ENCODE measurements at places on chromosomes 1 and 21. TPM values are rescaled to one million over a fixed set of nuclear protein-coding genes. Genes with fewer than 3 reads are reported as not detected.
A peak's percentile ranks its signal among the peaks of the same experiment; 100 is the strongest.

- H3K36me3 ChIP-seq, result no peaks in the 10 kb centered on the region
- no peak for DNase-seq
- no peaks in the 10 kb centered on the region for H3K27me3 ChIP-seq
- no peak overlapping the region for H3K4me3 ChIP-seq
- H3K4me1 ChIP-seq, result no peaks in the 10 kb centered on the region
Observed at GRCh38 chr21:37032293-37032692, 25.8 kb downstream of the RIPPLY3 start.

- peaks cover 15% of the 10 kb centered on the region for H3K36me3 ChIP-seq
- no peaks in the 10 kb centered on the region for H3K4me1 ChIP-seq
- no peak for DNase-seq
- H3K27ac ChIP-seq, result no peak overlapping the region
Observed at GRCh38 chr1:21234779-21235178, 55.5 kb downstream of the ECE1 start.

DNA sequence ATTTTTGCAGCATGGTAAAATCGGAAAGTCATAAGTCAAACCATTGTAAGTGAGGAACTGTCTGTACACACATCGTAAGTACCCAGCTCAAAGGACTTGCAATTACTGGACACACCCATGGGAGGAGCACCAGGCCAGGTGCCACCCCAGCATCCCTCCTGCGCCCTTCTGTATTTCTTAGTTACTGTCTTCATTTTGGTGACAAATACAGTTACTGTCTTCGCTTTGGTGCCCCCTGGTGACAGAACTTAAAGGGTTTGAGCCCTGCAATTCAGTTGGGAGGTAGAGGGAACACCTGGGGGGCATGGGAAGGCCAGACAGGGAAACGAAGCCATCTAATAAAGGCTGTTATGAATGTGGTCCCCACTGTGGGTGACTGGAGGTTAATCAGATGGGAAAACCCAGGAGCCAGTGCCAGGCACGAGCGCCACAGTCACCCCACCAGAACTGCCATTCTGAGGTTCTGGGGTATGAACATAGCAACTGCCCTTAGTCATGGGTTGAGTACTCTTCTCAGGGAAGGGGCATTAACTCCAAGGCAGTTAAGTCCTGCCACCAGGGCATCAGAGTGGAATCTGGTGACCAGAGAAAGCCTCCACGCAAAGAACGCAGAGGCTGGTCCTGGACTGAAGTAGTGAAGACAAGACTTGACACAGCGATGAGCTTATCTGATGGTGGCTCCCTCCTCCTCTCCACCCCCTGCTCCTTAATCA is 612.9 kb downstream of the PTPRU start:
- H3K4me1 ChIP-seq, result no peaks in the 10 kb centered on the region
- no peaks in the 10 kb centered on the region for H3K36me3 ChIP-seq
- no peak overlapping the region for H3K27ac ChIP-seq
- no peaks in the 10 kb centered on the region for H3K27me3 ChIP-seq

DNA sequence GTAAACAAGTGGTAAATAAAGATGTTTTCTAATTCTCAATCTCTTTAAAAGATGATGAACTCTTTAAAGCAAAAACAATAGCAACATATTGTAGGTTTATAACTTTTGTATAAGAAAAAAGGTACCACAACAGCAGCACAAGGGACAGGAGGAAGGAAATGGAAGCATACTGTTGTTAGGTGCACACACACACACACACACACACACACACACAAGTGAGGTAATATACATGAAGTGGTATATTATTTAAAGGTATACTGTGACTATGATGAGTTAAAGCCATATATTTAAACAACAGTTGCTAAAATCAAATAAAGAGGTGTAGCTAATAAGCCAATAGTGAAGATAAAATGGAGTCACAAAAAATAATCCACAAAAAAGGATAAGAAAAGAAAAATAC is 20.0 kb downstream of the PPP1R15B start:
- no peaks in the 10 kb centered on the region for H3K27me3 ChIP-seq

- peaks cover 7% of the 10 kb centered on the region for H3K4me1 ChIP-seq
- no peak overlapping the region for H3K4me3 ChIP-seq
- no peak for DNase-seq
- H3K27me3 ChIP-seq, result no peaks in the 10 kb centered on the region
Observed at GRCh38 chr1:203078478-203078877, 7.3 kb downstream of the MYOG start.

DNA sequence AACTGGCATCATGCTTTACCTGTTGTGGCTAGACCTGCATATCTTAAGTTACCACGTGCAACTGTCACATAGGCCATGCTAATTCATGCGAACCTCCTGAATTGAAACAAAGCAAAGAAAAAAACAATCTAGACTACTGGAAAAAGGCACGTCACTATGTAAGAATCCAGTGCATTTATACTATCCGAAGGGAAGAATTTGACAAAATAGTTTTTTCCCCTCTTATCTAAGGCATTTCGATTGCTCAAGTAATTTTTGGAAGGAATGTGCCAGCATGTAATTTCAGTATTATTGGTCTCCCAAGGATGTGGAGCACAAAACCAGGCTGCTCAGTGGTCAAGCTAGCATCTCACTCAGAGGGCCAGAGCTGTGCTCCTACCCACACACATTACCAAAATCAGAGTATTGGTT is 31.5 kb upstream of the C1orf198 start:
- H3K27ac ChIP-seq, result no peak overlapping the region
- DNase-seq, result no peak
- H3K4me3 ChIP-seq, result no peak overlapping the region
- H3K27me3 ChIP-seq, result no peaks in the 10 kb centered on the region
- no peaks in the 10 kb centered on the region for H3K4me1 ChIP-seq

- H3K27ac ChIP-seq, result no peak overlapping the region
- no peaks in the 10 kb centered on the region for H3K4me1 ChIP-seq
- H3K4me3 ChIP-seq, result no peak overlapping the region
Observed at GRCh38 chr1:177035586-177035985, 128.9 kb downstream of the ASTN1 start.

GRCh38 chr21:42784276-42784675 is 95.1 kb downstream of the WDR4 start:
- peak overlapping the region; percentile 88 for H3K27ac ChIP-seq
- peak; percentile 44 for DNase-seq
- no peaks in the 10 kb centered on the region for H3K27me3 ChIP-seq
- H3K36me3 ChIP-seq, result no peaks in the 10 kb centered on the region

- H3K27me3 ChIP-seq, result no peaks in the 10 kb centered on the region
- no peaks in the 10 kb centered on the region for H3K4me1 ChIP-seq
- H3K27ac ChIP-seq, result no peak overlapping the region
- H3K4me3 ChIP-seq, result no peak overlapping the region
- DNase-seq, result peak; percentile 51
Observed at GRCh38 chr1:62012836-62013235, 181.8 kb upstream of the L1TD1 start.

- no peaks in the 10 kb centered on the region for H3K27me3 ChIP-seq
- peaks cover 36% of the 10 kb centered on the region for H3K36me3 ChIP-seq
- H3K27ac ChIP-seq, result peak overlapping the region; percentile 71
- H3K4me1 ChIP-seq, result peaks cover 17% of the 10 kb centered on the region
Observed at GRCh38 chr1:150574260-150575071, 4.9 kb downstream of the MCL1 start.

OR2L13 gene
- total RNA-seq, result not detected

KDM5B gene
- 55.5 TPM for total RNA-seq

All from kidney (tissue), 22 donors.